ENCODE measurements at places on chromosomes 5 and 9.

GRCh38 chr9:128912270-128912853 lies 8.4 kb upstream of the PHYHD1 start:
- DNase-seq, result no peak

DNA sequence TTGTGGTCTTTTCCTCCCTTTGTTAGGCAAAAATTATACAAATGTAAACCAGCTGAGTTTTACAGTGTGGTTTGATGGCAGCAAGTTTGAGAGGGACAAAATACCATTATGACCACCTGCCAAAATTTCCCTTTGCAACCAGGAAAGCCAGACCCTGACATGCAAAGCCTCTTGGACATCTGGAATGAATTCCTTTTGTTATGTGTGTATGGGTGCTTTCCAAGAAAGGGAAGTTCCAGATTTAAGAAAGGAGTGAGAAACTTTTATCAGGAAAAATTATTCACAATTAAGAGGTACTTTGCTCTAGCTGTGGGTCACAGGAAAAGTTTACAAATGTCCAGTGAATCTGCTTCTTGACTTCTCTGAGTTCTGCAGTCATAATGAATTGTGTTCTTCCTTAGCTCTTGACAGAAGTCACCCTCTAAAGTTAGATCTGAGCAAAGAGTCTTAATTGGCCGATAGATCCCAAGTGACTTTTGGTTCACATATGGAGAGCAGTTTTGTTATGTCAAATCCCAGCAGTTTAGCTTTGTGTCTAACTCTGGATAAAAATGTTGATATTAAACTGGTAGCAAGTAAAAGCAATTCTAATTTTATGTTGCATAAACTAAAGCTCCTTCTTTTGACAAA lies 295.9 kb upstream of the ZNF608 start:
- DNase-seq, result no peak

- no peak for DNase-seq
Observed at GRCh38 chr9:98867429-98868168, 60.1 kb downstream of the GALNT12 start.

GRCh38 chr5:29307478-29307877 lies 1886.0 kb upstream of the CDH6 start:
- DNase-seq, result no peak

DNA sequence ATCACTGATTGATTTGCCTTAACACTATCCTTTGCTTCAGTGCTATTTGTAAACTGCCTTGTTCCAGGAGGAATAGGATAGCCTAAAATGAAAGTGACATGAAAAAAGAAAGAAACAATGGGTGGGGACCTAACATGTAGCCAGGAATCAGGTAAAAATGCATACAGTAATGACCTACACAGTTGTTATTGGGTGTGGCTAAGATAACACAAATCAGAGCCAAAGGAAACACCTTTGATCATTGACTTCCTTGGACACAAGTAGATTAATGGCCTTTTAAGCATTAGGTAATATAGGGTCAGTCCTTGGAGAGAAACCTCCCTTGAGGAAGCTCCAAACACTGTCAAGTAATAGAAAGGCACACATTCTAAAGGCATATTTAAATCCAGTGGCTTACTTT lies 220.4 kb downstream of the TRPM3 start:
- DNase-seq, result no peak

- DNase-seq, result no peak
Observed at GRCh38 chr9:137244486-137245449, 3.7 kb downstream of the TUBB4B start.

GRCh38 chr5:659496-660263 lies 33.5 kb downstream of the TPPP start:
- no peak for DNase-seq

- no peak for DNase-seq
Observed at GRCh38 chr5:93649234-93649900, 66.3 kb downstream of the NR2F1 start.

- peak; percentile 57 for DNase-seq
Observed at GRCh38 chr5:55691265-55692105, 20.6 kb downstream of the SLC38A9 start.

- no peak for DNase-seq
Observed at GRCh38 chr5:31682851-31683250, 43.9 kb downstream of the PDZD2 start.

GRCh38 chr5:110371011-110371724 lies 355.3 kb downstream of the TMEM232 start:
- DNase-seq, result no peak

DNA sequence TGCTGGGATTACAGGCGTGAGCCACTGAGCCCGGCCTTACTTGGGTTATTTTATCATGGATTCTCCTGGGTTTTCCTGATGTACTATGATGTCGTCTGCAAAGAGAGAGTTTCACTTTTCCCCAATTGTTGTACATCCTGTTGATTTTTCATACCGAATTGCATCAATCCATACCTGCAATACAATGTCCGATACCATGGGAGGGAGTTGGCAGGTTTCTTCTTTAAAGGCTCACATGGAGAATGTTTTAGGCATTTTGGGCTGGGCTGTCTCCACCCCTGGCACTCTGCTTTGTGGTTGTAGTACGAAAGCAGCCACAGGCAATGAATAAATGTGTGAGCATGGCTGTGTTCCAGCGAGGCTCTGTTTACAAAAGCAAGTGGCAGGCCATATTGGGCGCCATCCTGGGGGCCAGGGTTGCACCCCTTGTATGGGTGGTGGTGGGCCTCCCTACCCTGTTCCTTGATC lies 35.1 kb upstream of the EXOC3 start:
- DNase-seq, result no peak

GRCh38 chr9:89953824-89954615 lies 349.2 kb downstream of the GADD45G start:
- DNase-seq, result no peak

- no peak for DNase-seq
Observed at GRCh38 chr5:97102010-97102470, 40.4 kb downstream of the LIX1 start.

GRCh38 chr5:62653001-62653863 lies 74.6 kb downstream of the LRRC70 start:
- DNase-seq, result no peak

- no peak for DNase-seq
Observed at GRCh38 chr5:151198861-151199260, 25.0 kb downstream of the CCDC69 start.

- DNase-seq, result no peak
Observed at GRCh38 chr5:177964471-177964870, 31.6 kb downstream of the PROP1 start.

GRCh38 chr5:14790220-14790619 lies 81.4 kb downstream of the ANKH start:
- no peak for DNase-seq

DNA sequence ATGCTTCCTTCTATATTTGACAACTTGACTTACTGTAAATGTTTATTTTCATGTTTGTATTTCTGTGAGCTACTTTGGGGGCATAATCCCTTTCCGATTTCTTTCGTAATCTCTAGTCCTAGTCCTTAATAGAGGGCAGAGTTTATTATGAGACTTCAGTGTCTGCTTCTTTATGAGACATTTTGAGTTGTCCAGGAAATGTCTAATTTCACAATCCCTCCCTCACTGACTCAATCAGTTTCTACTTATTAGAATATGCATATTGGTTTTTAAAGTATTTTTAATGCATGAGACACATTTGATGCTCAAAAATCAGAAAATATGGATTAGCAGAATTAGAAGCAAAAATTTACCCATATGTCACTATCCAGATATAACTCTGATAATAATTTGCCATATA lies 160.9 kb downstream of the FOCAD start:
- DNase-seq, result no peak

- DNase-seq, result no peak
Observed at GRCh38 chr5:13673511-13673910, 271.0 kb downstream of the DNAH5 start.

DNA sequence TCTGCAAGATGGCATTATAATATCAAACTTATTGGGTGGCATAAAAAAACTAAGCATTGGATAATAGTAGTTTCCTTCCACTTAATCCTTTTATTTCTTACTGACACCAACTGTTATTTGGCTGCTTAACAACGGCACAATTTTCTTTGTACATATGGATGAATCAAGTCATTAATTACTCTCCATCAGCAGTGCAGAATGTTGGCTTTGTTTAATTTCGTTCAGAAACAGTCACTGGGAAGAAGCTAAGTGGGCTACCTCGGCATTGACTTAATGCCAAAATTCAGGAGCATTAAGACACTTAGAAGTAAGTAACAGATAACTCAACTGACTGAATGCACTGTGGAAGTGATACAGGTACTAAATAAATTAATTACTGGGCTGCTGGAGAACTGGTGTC lies 460.4 kb downstream of the CTNND2 start:
- no peak for DNase-seq

DNA sequence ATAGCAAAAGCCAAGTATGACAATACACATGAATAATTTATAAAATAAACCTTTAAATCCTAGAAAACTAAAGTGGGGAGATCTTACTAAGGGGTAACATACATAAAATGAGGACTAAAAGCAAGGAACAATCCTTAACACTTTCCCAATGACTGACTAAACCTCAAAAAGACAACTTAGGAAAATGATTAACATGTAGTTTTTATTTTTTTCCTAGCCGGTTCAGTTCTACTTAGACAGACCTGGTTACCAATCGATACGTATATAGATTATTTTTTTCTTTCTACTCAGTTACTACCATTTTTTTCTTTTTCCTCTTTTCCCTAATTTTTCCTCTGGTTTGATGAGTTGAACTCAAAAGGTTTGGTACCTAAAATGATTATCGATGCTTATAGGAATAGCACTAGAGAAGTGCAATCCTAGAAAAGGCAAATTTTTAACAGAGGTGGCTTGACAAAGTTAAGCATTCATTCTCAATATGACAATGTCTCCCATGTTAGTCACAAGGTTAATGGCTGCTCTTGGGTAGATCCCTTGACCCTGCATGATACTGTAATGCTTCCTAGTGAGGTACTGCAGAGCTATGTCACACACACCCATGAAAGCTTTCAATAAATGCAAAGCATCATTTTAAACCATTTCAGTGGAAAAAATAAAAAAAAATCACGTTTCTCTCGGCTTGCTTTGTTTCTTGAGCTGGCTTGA lies 41.5 kb downstream of the FBXO4 start:
- no peak for DNase-seq

DNA sequence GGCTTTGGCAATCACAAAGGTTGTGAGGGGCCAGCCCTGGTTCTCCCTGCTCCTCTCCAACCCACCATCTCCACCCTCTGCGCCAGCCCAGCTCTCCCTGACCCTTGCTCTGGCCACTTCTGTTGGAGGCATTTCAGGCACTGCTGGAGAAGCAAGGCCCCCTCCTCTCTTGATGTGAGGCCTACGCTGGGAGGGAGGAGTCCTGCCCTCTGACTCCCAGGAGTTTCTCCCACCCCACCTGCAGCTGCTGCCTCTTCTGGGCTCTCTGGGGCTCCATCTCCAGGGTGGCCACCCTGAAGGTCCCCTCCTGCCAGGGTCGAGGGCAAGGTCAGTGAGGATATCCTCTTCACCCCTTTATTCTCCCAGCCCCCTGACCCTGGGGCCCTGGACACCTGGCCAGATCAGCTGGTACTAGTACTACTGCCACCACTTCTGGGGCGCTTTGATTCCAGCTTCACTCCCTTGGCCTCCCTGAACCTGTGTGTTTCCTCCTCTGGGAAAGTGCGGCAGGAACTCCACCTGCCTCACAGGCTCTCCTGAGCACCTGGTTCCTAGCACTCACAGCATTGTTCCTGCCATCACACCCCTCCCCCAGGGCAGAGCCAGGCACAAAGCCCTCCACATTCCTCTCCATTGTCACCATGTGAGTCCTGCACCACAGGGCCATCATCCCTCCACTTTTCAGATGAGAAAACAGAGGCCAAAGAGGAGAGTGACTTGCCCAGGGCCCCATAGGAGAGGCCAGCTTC lies 23.8 kb upstream of the TDRD7 start:
- no peak for DNase-seq

- DNase-seq, result no peak
Observed at GRCh38 chr5:154593071-154593470, 115.0 kb upstream of the HAND1 start.

DNA sequence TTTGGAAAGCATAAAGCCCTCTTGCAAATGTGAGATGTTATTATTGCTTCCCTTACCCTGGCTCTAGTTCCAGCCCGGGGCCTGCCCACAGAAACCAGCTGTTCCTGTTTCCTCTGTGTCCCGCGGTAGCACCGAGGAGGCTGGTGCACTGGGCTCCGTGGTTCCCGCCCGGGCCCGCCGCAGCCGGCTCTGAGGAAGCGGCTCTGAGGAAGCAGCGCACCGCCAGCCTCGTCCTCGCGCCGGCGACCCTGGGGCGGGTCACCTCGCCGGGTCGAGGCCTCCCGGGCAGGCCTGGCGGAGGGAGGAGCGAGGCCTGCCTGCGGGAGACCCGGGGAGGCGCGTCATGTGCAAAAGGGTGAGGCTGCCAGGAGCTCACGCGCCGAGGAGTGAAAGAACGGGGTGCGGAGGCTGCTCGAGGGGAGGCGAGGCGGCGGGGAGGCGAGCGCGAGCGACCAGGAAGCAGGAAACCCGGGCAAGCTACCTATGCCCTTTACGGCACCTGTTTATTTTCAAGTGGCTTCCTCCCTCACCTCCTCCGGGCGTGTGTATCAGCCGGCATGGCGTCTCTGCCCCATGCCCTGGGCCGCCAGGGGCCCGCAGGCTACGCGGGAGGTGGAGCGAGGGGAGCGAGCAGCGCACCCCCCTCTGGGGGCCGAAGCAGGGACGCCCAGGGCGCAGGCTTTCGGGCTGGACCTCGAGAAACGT lies 61.3 kb upstream of the MEGF10 start:
- DNase-seq, result peak; percentile 78

- DNase-seq, result no peak
Observed at GRCh38 chr5:160643616-160644240, 208.3 kb downstream of the ATP10B start.

GRCh38 chr5:67038817-67039603 lies 157.6 kb downstream of the CD180 start:
- no peak for DNase-seq

- no peak for DNase-seq
Observed at GRCh38 chr5:168356592-168356991, 65.1 kb downstream of the WWC1 start.

DNA sequence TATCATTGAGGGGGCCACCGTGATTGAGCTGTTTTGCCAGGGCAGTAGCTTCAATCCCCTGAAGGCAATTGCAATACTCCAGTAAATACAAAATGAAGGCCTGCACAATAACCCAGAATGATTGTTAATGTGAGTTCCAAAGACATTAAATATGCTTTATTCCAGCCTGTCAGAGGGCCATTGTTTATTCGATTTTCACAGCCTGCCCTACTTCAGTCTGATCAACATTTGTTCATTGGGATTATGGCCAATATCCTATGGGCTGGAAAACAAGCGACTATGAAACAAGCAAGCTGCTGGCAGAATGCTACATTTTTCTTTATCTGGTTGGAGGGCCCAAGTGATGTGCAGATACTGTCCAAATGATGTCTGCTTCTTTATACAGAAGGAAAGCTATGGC lies 543.1 kb downstream of the TLE1 start:
- DNase-seq, result no peak

DNA sequence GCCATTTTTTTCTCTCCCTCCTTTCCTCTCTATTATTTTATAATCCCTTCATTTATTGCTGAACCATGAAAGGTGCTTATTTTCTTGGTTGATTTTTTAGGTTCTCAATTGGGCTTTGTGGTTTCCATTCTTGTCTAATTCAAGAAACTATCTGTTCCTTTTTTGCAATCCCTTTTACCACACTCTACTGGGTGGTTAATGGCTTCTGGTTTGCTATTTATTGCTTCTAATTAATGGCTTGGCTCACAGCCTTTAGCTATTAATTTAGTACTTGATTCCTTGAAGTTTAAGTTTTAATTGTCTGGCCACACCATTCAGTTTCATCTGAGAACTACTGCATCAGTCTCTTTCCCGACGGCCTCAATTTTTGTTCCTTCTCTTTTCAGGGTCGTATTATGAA lies 5.6 kb downstream of the FRRS1L start:
- DNase-seq, result no peak

GRCh38 chr5:168557389-168557788 lies 21.8 kb downstream of the PANK3 start:
- no peak for DNase-seq

Data from GM13977 (cell line).